Cerebellum (tissue), 4 donors: ENCODE measurements at places on chromosomes 1 and 21.

DNA sequence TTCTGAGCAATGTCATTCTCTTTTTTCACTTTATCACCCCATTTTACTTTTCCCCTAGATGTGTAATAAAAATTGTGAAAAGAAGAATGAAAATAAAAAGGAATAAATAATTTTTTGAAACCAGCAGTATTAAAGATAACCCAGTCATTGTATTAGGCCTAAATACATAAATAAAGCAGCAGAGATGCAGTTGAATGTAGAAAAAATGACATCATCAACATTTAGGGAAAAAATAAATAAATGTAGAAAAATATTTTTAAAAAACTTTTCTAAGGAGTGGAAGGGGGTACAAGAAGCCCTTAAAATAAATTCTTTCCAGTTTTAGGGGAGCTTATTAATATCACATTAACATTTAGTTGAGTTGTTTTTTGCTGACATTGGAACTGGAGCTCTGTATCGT, 15.3 kb upstream of the ENAH start:
- no peak for DNase-seq

DNA sequence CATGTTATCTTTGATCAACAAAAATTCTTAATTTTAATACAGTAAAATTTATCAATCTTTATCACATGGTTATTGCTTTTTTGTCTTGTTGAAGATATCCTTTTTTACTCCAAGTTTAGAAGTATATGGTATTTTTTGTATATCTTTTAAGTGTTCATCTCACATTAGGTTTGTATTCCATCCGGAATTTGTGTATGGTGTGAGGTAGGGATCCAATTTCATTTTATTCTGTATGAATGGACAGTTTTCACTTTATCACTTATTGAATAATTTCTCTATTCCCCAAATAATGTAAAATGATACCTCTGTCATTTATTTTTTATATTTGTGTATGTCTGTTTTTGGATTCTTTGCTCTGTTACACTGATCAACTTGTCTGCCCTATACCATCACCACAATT, 25.3 kb downstream of the NFIA start:
- DNase-seq, result no peak

GRCh38 chr1:158717344-158717743, 3.2 kb downstream of the OR6K3 start:
- DNase-seq, result no peak

DNA sequence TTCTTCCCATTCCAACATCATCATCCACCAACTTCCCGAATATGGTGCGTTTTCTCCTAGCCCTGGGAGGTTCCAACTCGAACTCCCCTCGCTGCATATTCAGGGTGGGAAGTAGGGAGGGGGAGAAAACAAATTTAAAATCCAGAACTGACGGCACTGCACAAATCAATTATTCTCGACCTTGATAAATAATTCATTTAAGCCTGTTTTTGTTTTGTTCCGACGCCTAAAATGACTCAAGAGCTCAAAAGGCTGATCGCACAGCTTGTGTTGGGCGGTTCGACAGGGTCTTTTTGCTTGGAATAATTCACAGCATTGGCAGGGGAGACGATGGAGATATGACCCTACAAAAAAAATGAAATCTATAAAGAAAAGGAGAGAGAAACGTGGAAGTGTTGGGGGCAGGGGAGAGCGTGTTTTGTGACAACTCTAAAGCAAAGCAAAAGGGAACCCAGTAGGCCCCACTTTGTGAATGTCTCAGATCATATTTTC, 3.1 kb upstream of the BARHL2 start:
- peak; percentile 6 for DNase-seq

GRCh38 chr1:94633051-94633450, 91.5 kb upstream of the F3 start:
- DNase-seq, result no peak

GRCh38 chr1:177770096-177770495, 199.8 kb downstream of the SEC16B start:
- no peak for DNase-seq

GRCh38 chr1:78673120-78673519, 23.5 kb downstream of the IFI44 start:
- no peak for DNase-seq
